ENCODE measurements at places on chromosomes 3 and 15.

DNA sequence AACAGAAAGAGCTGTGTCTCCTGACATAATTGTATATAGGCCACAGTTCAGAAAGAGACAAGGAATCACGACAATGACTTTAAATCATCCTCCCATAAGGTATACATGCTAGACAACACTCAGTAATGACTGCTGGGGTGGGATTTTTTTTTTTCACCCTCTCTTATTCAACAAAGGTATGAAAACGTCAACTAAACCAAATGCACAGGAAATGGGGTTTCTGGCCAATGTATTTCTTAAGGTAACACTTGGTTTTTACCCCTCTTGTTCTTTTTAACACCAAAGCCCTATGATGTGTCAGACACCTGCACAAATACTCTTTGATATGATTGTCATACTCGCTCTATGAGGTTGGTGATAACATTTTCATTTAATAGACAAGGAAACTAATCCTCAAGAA lies 78.3 kb downstream of the MCF2L2 start:
- DNase-seq = no peak

DNA sequence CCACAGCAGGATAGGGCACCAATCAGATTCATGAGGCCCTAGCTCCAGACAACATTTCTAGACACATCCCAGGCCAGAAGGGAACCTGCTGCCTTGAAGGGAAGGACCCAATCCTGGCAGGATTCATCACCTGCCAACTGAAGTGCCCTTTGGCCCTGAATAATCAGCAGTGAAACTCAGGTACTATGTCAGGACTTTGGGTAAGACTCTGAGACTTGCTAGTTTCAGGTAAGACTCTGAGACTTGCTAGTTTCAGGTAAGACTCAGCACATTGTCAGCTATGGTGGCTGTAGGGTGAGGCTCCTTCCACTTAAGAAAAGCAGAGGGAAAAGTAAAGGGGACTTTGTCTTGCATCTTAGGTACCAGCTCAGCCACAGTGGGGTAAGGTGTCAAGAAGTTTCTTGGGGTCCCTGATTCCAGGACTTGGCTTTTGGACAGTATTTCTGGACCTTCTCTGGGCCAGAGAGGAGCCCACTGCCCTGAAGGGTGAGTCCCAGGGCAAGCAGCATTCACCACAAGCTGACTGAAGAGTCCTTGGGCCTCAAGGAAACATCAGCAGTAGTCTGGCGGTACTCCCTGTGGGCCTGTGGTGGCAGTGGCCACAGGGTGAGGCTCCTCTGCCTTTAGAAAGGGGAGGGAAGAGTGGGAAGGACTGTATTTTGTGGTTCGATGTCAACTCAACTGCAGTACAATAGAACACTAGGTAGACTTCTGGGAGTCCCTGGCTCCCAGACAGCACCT lies 13.7 kb upstream of the COL8A1 start:
- no peak for DNase-seq

DNA sequence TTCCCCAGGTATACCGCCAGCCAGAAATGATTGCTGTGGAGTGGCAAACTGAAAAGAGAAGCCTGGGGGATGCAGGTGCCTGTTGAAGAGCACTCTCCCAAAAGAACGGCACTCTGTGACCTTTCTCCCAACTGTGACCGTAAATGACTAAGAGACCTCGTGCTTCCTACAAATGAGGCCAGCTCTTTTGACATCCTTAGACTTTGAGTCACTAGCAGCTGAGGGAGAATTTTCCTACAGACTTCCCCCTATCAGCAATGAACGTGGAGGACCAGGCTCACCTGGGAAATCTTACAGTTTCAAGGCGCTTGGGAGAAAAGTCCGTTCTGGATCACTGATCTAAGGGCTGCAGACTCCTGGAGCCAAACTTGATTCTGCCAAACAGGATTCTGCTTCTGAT lies 8.6 kb downstream of the AQP9 start:
- no peak for DNase-seq

GRCh38 chr3:74387111-74387735 lies 227.2 kb downstream of the CNTN3 start:
- DNase-seq = no peak

DNA sequence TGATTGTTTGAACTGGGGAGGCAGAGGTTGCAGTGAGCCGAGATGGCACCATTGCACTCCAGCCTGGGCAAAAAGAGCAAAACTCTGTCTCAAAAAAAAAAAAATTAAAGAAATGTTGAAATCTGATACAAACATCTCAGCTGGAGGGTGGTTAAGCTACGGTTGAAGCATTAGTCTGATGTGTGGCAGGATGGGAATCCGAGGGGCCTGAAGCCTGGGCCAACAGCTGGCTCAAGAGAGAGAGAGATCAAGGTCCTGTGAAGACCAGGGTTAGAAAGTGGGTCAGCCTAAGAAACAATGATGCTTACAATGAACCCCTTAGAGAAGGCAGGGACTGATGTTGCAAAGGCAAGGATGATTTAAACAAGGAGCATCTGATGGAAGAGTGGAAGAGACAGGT lies 69.8 kb downstream of the CD200R1L start:
- DNase-seq = no peak

GRCh38 chr3:133494469-133494868 lies 79.0 kb upstream of the CDV3 start:
- DNase-seq = no peak

DNA sequence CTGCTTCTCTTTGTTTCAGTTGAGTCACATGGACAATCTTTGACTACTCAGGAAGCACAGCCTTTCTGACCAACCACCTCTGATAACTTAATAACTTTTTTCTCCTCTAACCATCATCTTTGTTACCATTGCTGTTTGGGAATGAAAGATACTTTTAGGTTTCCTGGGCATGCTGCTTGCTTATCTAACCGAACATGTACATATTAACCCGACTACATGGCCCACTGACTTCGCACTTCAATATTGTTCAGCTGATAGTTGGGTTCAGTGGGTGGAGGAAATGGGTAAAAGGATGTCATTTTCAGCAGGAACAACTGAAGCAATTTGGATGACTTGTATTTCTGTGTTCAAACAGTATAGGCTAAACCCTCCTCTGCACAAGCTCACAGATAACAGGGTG lies 214.3 kb downstream of the SQOR start:
- DNase-seq = no peak

- DNase-seq = peak; percentile 84
Measured at GRCh38 chr3:137013951-137014688, 56.3 kb downstream of the IL20RB start.

DNA sequence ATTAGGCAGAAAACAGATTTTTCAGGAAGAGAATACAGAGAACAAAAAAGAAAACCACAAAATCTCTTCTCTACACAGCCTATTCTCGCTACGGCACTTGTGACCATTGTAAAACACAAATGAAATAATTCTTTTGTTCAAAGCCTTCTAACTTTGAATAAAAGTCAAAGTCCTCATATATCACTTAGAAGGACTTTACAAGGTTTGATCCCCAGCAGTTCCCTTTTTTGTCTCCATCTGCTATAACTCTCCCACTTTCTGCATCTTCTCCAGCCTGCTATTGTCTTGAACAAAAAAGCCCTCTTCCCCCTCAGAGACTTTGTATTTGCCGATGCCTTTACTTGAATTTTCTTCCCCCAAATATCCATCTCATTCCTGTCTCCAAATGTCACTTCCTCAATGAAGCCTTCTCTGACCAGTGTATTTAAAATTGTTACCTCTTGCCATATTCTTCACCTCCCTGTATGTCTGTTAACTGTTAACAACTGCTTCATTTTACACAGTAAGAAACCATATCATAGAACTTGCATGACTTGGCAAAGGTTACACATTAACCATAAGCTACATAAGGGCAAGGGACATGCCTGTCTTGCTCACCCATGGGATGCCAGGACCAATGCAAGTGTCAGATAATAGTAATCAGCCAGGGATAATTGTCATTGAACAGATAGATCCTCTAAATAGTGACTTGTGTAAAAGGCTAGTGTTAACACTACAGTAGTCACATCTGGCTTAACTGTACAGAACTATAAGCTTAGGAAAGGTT lies 122.4 kb downstream of the CBLB start:
- DNase-seq = no peak
